ENCODE measurements at places on chromosomes 4 and X.
A peak's percentile ranks its signal among the peaks of the same experiment; 100 is the strongest.

- no peak for DNase-seq
Measured at GRCh38 chr4:7348946-7349900, 85.5 kb downstream of the PSAPL1 start.

DNA sequence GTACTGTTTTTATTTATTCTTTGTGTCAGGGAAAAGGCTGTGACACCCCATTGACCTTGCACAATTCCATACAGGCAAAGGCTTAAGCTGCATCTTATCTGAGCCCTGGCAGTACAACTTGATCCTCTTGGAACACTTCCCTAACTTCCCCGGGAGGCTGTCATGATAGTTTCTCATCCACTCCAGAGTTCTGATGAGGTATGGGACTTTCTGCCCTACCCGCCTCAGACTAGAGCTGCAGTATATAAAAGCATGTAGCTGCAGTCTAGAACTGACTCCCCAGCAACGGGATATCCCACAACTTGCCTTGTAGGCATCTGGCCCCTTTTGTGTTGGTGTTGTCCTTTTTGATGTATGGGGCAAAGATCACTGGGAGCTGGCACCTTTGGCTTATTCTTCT is 72.7 kb downstream of the FNIP2 start:
- DNase-seq, result no peak

- no peak for DNase-seq
Measured at GRCh38 chrX:123450222-123450621, 266.1 kb downstream of the GRIA3 start.

GRCh38 chr4:37549041-37549440 is 137.1 kb downstream of the RELL1 start:
- no peak for DNase-seq

- peak; percentile 85 for DNase-seq
Measured at GRCh38 chrX:101097546-101098453, at the start of gene CENPI. Gene CENPI, plus strand, starts transcription at chrX:101098204. Its CDS starts 2,867 bp downstream, at chrX:101101071.

DNA sequence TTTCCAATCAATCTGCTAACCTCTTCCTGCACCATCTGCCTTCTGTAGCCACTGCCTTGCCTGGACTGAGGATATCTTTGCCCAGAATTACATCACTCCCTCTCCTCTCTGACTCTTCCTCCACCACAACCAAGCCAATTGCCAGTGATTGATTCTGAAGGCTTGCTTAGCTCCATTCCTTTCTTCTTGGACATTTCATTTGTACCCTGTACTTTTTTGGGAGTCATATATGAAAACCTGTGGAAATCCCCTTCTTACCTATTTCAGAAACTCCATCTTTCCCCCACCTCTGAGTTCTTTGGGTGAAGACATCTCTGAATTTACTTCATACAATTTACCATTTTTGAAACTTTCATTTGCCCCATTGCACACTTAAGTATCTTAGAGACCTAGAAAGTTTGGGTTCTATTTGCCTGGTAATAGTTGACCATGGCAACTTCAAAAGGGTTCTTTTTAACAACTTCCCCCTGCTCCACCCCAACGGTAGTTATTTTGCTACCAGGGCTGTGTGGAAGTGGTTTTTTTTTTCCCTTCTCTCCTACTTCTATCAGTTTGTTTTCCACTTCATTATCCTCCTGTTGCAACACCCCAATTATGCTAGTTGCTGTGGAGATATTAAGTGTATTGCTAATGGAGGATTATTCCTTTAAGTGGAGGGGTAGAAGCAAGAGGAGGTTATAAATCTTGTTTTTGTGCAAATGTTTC is 14.3 kb downstream of the SGMS2 start:
- DNase-seq, result no peak

GRCh38 chrX:38879631-38880220 is 78.5 kb downstream of the MID1IP1 start:
- DNase-seq, result peak; percentile 72

DNA sequence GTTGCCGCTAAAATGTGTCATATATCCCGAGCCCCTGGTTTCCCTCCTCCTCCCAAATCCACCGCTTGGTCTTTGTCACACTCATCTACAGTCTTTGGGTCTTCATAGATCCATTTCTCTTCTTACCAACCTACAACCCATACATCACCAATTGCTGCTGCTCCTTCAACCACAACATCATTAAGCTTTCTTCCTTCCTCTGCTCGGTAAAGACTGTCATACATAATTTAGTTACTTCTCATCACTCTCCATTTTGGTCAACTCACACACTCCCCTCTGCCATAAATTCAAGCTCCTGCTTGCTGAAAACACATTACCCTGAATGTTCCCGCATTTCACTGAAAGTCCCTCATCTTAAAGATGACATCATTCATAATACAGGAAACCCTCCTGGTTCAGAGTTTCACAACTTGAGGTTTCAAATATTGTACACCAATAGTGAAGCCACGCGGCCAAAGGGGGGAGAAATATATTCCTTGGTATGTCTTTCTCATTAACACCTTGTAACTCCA is 1.7 kb upstream of the DCTD start:
- DNase-seq, result no peak

All from NCI-H774 (cell line).